Choroid plexus epithelial cell (primary cell): ENCODE measurements at places on chromosomes 6 and 20.

DNA sequence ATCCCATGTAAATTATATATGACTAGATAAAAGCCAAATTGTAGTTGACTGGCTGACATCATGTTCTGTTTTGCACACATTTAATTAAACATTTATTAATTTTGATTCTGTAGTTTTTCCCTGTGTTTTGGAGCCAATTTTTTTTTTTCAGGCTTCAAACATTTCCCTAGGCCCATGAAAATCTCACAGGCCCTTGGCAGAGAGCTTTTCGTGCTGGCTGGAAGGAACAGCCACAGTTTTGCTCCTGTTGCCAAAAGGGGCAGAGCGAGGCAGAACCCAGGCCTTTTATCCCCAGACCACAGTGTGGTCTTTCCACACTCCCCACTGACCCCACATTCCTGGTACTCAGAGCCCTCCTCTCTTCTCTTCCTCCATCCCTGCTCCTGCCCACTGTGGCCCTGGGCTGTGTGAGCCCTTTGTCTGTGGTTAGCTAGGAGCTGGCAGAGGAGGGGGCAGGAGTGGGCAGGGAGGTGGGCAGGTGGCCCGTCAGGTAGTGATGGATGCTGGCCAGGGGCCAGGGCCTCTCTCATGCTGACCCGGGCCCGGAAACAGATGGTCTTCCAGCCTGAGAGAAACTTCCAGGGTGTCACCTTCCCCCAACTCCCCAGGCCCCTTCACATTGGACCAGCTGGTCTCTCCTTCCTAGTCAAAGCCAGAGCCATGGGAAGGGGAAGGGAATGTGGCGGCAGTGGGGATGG lies 19.4 kb upstream of the CCM2L start:
- DNase-seq = no peak

GRCh38 chr6:163872335-163872734 lies 457.8 kb downstream of the QKI start:
- peak; percentile 94 for DNase-seq

DNA sequence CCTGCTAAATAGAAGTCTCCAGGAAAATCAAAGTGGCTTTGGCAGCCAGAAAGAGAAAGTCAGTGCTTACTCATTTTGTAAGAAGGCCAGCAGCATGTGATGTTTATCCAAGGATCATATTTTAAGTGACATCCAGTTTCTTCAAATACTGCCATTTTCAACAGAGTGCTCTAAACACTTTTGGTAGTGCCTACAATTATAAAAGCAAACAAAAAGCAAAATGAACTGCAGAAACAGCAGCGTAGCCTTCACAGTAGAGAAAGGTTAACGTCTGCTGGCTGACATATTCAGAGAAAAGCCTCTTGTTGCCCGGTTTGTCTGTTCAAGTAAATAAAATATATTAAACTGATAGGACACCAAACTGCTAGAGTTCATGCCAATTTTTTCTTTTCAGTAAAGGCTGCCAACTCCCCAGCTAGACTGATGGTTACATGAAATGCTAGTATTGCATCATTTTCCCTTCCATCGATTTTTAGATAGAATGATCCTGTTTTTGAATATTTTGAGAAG lies 705.7 kb upstream of the SLC35B3 start:
- peak; percentile 9 for DNase-seq

DNA sequence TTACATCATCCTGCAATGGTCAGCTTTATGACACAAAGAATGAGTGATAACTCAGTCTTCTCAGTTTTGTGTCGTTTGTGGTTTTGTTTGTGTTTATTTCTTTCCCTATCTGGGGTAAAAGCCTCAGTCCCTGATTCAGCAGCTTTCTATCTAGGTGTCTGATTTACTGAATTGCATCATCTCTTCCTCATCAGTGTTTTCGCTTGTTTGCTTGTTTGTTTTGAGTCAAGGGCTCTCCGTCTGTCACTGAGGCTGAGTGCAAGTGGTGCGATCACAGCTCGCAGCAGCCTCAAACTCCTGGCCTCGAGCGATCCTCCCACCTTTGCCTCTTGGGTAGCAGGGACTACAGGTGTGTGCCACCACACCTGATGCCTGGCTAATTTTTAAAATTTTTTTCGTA lies 548.9 kb downstream of the PRKN start:
- DNase-seq = no peak

DNA sequence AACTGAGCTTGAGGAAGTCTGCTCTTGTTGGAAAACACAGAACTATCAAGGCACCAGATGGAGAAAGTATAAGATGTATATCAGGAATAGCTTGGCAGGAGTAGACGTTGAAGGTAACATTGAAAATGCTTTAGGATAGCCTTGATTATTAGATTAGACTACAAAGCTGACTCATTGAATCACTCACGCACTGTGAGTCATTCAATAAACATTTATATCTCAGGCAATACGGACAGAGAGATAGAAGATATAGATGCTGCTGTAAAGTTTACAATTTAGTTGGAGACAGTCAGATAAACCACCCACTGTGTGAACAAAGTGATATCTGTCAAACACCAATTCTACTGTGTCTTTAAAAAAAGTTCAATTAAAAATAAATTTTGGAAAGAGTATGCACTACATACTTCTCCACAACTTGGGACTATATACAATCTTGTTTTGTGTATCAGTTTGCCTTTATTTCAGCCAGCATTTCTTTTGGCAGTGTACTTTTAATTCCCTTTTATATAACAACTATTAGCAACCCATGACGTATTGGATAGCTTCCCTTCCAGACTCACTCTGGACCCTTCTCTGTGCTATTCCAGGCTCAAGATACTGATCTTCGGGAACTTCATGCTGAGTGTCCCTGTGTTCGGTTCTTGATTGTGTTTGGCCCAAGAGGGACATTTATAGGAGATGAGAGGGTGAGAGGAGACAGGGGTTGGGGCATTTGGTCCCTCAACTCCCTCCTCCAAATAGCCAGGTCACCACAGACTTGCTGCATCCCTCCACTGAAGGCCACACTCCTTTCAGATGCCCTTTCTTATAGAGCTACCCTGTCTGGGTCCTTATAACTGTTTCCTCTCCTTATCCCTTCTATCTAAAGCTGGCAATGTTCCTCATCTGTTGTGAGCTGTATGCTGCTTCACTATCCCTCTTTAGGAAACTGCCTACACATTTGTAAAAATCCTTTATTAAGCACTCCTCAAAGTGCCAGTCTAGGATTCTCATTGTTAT lies 176.6 kb upstream of the PTPRK start:
- peak; percentile 63 for DNase-seq

GRCh38 chr6:7758456-7758855 lies 32.6 kb downstream of the BMP6 start:
- DNase-seq = peak; percentile 95

DNA sequence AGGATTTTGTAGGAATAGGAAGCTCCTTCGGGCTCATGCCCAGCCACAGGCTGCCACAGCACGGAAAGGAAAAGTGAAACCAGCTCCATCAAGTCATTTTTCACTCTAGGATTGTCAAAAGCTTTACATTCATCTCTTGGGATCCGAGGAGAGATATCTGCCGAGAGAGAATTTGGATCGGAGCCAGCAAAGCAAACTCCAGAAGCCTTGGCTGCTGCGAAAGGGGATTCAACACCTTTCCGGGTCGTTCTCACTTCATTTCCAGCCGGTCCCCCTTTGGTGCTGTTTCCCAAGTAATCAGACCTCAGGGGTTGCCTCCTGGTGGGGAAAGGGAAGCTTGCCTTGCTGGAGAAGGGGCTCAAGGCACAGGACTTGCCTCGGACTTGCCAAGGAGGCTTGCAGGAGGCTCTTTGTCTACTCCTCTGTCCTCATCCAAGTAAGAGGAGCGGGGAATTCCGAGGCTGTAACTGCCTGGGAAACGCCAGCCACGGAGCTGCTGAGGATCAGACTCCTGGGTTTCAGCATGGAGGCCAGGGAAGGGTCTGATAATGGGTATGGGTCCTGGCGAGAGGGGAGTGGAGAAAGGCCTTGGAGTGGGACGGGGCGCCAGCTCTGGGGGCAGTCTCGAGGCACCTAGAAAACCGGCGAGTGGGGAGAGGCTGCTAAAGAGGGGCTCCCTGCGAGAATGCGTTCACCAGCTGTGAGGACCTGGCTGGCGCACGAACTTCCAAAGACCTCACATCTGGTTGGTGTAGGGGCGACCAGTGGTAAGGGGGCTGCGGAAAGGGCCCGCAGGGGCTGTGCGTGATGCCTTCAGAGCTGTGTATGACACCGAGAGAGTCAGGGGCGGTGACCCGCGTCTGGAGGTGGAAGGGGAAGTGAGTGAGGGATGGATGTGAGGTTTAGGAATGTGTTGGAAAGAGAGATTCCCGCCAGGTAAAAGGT lies 702 bp downstream of the ETV7 start:
- peak; percentile 67 for DNase-seq

DNA sequence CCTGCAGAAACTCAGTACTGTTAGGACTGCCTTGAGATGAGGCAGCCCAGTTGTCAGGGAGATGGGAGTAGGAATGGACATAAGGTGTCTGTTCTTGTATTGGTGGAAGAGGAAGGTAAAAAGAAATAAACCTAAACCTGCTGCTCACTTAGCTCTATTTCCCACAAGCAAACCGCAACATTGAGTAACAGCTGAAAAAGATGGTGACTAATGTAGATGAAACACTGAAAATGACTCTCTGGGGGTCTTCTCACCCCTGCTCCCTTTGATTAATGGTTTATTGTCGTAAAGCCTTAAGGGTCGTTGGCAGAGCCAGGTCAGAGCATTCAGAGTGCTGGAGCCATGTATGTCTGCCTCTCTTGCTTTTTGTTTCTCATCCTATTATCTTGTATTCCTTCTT lies 87.5 kb downstream of the FOXO3 start:
- no peak for DNase-seq

- DNase-seq = peak; percentile 18
These were observed 231.0 kb downstream of the MEI4 start for GRCh38 chr6:77883851-77884250.

GRCh38 chr6:31634969-31635575 lies 14.6 kb downstream of the PRRC2A start:
- no peak for DNase-seq

DNA sequence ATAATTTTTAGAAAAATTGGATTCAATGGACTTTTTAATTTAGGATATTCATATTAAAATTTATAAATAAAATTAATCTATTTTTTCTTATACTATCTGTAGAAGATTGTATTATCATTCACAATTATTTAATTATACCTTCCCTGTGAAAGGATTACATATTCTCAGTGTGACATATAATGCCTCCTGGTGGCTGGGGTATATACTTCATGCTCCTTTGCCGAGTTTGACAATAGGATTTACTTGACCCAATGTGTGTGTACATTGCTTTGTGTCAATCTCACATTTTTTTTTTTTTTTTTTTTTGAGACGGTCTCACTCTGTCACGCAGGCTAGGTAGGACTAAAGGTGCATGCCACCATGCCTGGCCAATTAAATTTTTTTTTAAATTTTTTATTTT lies 230.0 kb upstream of the CHD6 start:
- DNase-seq = no peak

GRCh38 chr20:8220716-8221115 lies 88.7 kb downstream of the PLCB1 start:
- DNase-seq = no peak

- DNase-seq = no peak
These were observed 394.6 kb downstream of the PREX1 start for GRCh38 chr20:48433178-48433577.

- peak; percentile 88 for DNase-seq
These were observed 114.7 kb downstream of the PRIM2 start for GRCh38 chr6:57432157-57432556.

DNA sequence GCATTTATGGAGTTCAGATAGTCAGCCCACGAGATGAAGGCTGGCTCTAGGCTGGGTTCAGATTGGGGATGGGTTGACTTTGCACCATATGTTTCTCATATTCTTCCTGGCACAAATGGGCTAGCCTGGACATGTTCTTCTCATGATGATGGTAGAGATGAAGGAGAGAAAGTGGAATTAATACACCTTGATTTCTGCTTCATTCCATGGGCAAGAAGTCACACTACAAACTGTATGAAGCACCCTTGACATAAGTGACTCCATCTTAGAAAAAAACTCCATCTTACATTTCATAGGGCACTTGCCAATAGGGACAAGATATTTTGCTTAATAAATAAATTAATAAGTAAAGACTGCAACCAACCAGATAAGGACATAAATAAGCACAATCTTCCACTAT lies 12.0 kb upstream of the CD83 start:
- no peak for DNase-seq

- peak; percentile 100 for DNase-seq
These were observed 182.5 kb downstream of the MAFB start for GRCh38 chr20:40506537-40506939.

DNA sequence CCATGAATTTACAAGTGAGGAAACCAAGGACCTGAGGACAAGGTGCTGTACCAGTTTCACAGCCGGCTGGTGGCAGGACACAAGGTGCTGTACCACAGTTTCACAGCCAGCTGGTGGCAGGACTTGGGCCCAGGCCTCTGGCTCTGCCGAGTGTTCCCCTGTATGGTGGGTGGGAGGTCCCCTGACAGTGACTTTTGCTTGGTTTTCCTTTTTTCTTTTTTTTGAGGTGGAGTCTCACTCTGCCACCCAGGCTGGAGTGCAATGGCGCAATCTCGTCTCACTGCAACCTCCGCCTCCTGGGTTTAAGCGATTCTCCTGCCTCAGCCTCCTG lies 212.4 kb downstream of the LY86 start:
- DNase-seq = no peak

DNA sequence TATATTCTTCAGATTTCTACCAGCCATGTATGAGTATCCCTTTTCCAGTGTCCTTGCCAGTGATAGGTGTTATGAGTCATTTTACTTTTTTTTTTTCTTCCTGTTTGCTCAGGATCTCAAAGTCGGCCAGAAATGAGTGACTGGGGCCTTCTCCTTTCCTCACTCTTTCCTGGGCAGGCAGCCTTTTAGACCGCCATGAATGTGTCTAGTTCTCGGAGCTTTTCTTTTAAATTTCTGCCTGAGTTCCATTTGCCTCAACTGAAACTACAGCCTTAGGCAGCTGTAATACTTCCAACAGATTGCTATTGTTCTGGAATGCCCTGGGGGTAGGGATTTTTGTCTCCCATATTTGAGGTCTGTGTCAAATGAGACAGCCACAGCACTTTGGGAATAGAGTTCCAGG lies 83.7 kb downstream of the STXBP5 start:
- DNase-seq = peak; percentile 69

DNA sequence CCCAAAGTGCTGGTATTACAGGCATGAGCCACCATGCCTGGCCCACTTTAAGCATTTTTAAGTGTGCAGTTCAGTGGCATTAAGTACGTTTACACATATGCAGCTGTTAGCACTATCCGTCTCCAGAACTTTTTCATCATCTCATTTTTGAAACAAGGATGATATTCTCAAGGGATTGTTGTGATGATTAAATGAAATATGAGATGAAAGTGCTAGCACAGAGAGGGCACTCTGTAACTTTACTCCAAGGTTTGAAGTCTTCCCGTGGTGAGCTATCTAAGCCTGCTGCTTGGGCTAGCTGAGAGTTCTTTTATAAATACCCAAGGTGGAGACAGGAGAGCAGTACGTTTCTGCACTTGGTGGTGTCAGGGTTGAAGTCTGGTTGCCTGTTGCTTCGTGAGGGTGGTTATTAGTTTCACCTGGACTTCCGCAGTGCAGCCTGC lies 6.6 kb downstream of the TM9SF4 start:
- peak; percentile 79 for DNase-seq

DNA sequence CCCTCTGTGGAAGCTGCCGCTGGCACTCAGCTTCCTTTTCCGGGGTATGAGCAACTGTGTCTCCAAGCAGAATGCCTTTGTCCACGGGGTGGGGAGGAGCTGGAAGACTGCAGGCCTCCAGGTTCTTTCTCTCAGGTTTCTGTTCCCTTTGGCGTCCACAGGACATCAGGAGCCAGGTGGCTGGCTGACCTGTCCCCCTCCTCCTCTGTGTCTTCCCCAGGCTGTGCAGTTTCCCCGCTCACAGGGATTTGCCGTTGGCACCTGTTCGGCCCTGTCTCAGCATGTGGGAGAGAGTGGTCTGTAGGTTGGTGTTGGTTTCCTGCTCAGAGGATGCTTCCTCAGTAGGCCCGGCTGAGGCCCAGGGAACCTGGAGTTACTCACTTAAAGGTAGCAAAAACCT lies 43.5 kb downstream of the CDS2 start:
- no peak for DNase-seq
